Endothelial cell (in vitro differentiated cells): ENCODE measurements at places on chromosomes 7 and 10. TPM values are rescaled to one million over a fixed set of nuclear protein-coding genes. Genes with fewer than 3 reads are reported as not detected.

FAM221A gene
- 7.3 TPM for total RNA-seq

SLC29A4 gene
- total RNA-seq = 6.4 TPM

TUBAL3 gene
- total RNA-seq = not detected

FANK1 gene
- 9.4 TPM for total RNA-seq

COL1A2 gene
- total RNA-seq = 169 TPM

MICALL2 gene
- 25.0 TPM for total RNA-seq

- no peak overlapping the region for H3K4me3 ChIP-seq
- H3K27ac ChIP-seq = no peak overlapping the region
- no peaks in the 10 kb centered on the region for H3K27me3 ChIP-seq
- no peaks in the 10 kb centered on the region for H3K36me3 ChIP-seq
Measured at GRCh38 chr7:51249187-51249945, 67.2 kb downstream of the COBL start.

- peak; percentile 69 for DNase-seq
- H3K36me3 ChIP-seq = no peaks in the 10 kb centered on the region
- no peak within 1 kb of the TSS for H3K27ac ChIP-seq
- H3K27me3 ChIP-seq = peaks cover 9% of the 10 kb centered on the region
- peak within 1 kb of the TSS; percentile 93 for H3K4me3 ChIP-seq
Measured at GRCh38 chr7:95772298-95772770, at the start of gene DYNC1I1. DYNC1I1 (plus strand) TSS chr7:95772554; CDS start chr7:95804730, 32,176 bp downstream.

GRCh38 chr10:68043030-68043429 lies 32.1 kb downstream of the HERC4 start:
- H3K36me3 ChIP-seq = peaks cover 5% of the 10 kb centered on the region
- H3K4me3 ChIP-seq = no peak overlapping the region
- H3K27me3 ChIP-seq = no peaks in the 10 kb centered on the region
- no peak overlapping the region for H3K27ac ChIP-seq

DNA sequence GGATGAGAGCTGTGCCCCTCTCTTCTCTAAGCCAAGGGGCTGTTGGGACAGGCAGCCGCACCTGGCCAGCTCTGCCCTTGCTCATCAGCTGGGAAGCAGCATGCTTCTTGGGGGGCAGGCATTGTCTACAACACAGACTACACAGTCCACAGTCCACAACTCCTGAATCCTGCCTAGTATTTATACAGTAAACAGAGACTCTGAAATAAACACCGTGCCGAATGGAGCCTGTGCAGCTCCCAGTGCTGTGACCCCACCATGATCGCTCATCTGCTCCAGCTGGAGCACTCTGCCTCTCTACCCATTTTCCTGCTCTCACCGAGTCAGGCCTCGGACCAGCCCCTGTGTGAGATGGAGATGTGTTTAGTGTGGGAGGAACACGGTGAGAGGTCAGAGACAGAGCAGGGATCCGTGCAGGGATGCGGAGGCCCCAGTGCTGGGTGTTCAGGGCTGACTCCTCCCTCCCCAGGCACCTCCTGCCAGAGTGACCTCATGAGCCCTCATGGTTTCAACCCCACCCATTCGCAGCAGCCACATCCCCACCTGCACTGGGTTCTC lies 608.0 kb downstream of the DNAJB6 start:
- H3K4me3 ChIP-seq = no peak overlapping the region
- H3K4me1 ChIP-seq = no peaks in the 10 kb centered on the region
- DNase-seq = no peak
- peaks cover 26% of the 10 kb centered on the region for H3K36me3 ChIP-seq
- H3K27ac ChIP-seq = no peak overlapping the region

- DNase-seq = no peak
- H3K27ac ChIP-seq = no peak overlapping the region
- peaks cover 5% of the 10 kb centered on the region for H3K36me3 ChIP-seq
Measured at GRCh38 chr7:22255342-22255741, 101.6 kb downstream of the RAPGEF5 start.

- peaks cover 16% of the 10 kb centered on the region for H3K27me3 ChIP-seq
- no peaks in the 10 kb centered on the region for H3K36me3 ChIP-seq
- H3K4me1 ChIP-seq = no peaks in the 10 kb centered on the region
- H3K4me3 ChIP-seq = no peak overlapping the region
- no peak for DNase-seq
- H3K27ac ChIP-seq = no peak overlapping the region
Measured at GRCh38 chr7:128838981-128839731, 8.9 kb downstream of the FLNC start.

DNA sequence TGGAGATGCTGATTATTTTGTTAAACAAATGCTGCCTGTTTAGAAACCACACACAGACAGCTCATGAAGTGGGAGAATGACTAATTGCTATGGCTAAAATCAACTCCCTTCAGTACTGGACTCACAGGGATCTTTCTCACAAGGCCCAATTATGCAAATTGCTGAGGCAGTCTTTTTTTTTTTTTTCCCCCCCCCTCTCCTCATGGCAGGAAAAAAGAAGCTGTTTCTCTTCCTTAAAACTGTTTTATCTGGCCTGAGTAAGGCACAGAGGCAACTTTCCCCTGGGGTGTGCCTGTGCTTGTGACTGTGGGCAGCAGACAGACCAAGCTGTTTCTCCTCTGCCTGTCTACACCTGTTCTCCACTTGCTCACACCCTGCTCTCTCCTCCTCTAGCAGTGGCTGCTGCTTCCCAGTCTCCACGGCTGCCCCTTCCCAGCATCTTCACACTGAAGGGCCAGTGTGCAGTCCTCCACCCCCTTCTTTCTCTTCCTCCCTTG lies 65.4 kb upstream of the STEAP1B start:
- H3K4me3 ChIP-seq = peak overlapping the region; percentile 17
- peaks cover 50% of the 10 kb centered on the region for H3K4me1 ChIP-seq
- H3K36me3 ChIP-seq = no peaks in the 10 kb centered on the region
- no peaks in the 10 kb centered on the region for H3K27me3 ChIP-seq
- no peak for DNase-seq
- H3K27ac ChIP-seq = peak overlapping the region; percentile 49

DNA sequence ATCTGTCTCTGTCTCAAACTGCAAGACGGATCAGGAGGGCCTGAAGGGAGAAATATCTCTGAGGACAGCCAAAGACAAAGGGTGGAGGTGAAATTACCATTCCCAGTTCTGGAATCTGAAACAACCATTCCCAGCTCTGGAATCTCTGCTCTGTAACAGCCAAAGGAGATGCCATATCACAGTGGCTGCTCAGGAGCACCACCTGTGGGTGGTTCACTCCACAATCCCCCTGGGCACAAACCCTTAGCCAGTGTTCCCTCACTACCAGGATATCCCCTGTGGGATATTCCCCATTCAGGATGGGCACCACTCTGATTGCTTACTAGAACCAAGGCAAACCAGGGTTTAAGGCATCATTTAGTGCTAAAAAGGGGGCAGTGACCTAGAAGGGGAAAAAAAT lies 199.0 kb downstream of the HTR7 start:
- peak; percentile 6 for DNase-seq
- H3K27me3 ChIP-seq = peaks cover 2% of the 10 kb centered on the region
- no peak overlapping the region for H3K4me3 ChIP-seq
- H3K4me1 ChIP-seq = no peaks in the 10 kb centered on the region
- no peak overlapping the region for H3K27ac ChIP-seq

GRCh38 chr10:86666538-86666937 lies 1.8 kb upstream of the LDB3 start:
- H3K4me3 ChIP-seq = no peak overlapping the region
- H3K36me3 ChIP-seq = no peaks in the 10 kb centered on the region
- H3K27me3 ChIP-seq = peaks cover 21% of the 10 kb centered on the region
- H3K4me1 ChIP-seq = peaks cover 17% of the 10 kb centered on the region
- DNase-seq = no peak
- no peak overlapping the region for H3K27ac ChIP-seq

DNA sequence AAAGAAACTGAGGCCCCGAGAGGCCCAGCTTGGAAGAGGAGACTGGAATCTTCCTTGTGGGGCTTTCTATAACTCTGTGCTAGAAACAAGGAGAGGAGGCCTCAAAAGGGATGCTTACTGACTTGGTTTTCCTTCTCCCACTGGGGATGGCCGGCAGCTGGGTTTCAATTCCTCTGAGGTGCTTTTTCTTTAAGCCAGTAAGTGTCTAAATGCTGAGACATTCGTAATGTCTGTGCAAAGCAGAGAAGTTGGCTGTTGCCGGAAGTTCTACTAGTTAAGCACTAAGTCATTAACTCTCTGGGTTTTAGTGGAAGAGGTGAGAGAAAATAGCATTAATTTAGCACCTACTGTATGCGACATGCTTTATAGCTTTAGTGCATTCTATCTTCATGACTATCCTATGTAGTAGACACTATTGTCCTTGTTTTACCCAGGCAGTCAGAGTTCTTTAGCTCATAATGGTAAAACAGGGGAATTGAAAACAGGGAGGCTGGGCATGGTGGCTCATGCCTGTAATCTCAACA lies 135.2 kb downstream of the RGS10 start:
- H3K4me3 ChIP-seq = no peak overlapping the region
- H3K36me3 ChIP-seq = peaks cover 38% of the 10 kb centered on the region
- H3K27ac ChIP-seq = peak overlapping the region; percentile 54
- peaks cover 61% of the 10 kb centered on the region for H3K4me1 ChIP-seq

DNA sequence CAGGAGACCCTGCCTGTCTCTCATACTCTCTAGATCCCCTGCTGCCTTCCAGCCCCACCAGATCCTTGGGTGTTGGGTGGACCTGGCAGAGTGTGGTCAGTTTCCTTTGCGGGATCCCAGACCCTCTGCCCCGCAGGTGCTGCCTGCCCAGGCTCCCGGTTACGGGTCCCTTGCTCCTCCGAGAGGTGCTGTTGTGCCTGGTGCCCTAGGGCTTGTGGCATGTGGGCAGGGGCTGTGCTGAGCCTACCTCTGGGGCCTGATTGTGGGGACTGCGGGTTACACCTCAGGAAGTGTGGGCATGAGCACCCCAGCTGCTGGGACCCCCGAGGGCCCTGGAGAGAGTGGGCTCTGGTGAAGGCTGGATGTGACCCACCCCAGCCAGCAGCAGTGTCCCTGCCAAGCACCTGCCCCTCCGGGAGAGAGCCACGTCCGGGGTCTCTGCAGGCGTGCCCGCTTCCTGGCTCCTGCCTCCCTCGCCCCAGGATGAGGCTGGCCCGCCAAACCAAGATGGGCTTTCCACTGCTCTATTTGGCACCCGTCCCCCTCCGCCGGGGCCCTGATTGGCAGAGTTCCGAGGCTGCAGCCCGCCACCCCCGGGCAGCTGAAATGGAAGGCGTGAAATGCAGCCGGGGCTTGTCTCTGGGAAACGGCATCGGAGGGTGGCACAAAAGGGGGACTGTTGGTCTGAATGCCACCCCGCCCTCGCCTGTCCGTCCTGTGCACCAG lies 17.0 kb downstream of the CLIP2 start:
- peaks cover 1% of the 10 kb centered on the region for H3K27me3 ChIP-seq
- H3K36me3 ChIP-seq = peaks cover 5% of the 10 kb centered on the region
- no peak overlapping the region for H3K27ac ChIP-seq
- DNase-seq = no peak
- H3K4me3 ChIP-seq = no peak overlapping the region

- peaks cover 5% of the 10 kb centered on the region for H3K4me1 ChIP-seq
- no peaks in the 10 kb centered on the region for H3K36me3 ChIP-seq
- no peaks in the 10 kb centered on the region for H3K27me3 ChIP-seq
- H3K4me3 ChIP-seq = no peak overlapping the region
- H3K27ac ChIP-seq = no peak overlapping the region
Measured at GRCh38 chr7:152754075-152754730, 5.3 kb upstream of the ACTR3B start.

- H3K36me3 ChIP-seq = peaks cover 47% of the 10 kb centered on the region
- H3K27me3 ChIP-seq = peaks cover 3% of the 10 kb centered on the region
- no peak overlapping the region for H3K27ac ChIP-seq
Measured at GRCh38 chr7:127957886-127958285, 73.4 kb downstream of the LRRC4 start.
